ENCODE measurements at places on chromosomes 7 and 10. TPM values are rescaled to one million over a fixed set of nuclear protein-coding genes. Genes with fewer than 3 reads are reported as not detected.

The CALCR gene
- 1.2 TPM for total RNA-seq

The STAG3 gene
- 5.2 TPM for total RNA-seq

The BLNK gene
- total RNA-seq: not detected

The DHTKD1 gene
- 66.3 TPM for total RNA-seq

The FOXI2 gene
- 1.4 TPM for total RNA-seq

The NUTM2E gene
- total RNA-seq: 0.15 TPM

DNA sequence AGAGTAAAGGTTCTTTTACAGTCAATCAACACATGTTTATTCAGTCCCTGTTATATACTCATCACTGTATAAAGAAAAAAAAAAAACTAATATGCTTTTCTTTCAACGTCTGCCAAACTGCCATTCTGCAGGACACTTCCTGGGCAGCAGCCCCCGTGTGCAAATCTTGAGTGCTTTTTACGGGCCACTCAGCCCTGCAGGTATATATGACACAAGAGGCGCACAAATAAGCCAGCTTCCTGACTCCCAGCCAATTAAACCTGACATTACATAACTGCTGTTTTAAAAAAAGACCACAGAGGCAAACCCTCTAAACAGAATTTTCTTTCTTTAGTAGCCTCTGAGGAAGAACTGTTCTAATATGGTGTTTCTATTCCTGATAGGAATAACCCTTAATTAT, 263.0 kb upstream of the NEBL start:
- H3K27me3 ChIP-seq: no peaks in the 10 kb centered on the region
- peaks cover 30% of the 10 kb centered on the region for H3K4me1 ChIP-seq
- H3K27ac ChIP-seq: no peak overlapping the region
- peaks cover 27% of the 10 kb centered on the region for H3K36me3 ChIP-seq
- DNase-seq: no peak

DNA sequence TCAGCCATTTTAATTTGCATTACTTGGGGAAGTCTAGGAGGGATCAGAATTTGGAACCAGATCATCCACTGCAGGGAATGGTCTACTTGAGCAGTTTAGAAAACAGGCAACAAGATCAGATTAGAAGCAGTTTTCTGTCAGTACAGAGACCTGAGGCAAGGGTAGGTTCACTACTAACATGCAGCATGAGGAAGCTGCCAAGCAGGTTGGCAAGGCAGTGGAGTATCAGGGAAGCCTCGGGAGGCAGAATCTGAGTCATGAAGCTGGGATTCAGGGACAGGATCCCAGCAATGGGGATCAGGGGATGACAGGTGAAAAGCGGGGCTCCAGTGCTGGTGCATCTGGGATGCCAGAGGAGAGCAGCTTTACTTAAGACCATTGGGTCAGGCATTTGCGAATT, 28.1 kb downstream of the ENO4 start:
- no peak for DNase-seq
- H3K4me3 ChIP-seq: no peak overlapping the region
- H3K27me3 ChIP-seq: peaks cover 3% of the 10 kb centered on the region
- no peak overlapping the region for H3K27ac ChIP-seq

DNA sequence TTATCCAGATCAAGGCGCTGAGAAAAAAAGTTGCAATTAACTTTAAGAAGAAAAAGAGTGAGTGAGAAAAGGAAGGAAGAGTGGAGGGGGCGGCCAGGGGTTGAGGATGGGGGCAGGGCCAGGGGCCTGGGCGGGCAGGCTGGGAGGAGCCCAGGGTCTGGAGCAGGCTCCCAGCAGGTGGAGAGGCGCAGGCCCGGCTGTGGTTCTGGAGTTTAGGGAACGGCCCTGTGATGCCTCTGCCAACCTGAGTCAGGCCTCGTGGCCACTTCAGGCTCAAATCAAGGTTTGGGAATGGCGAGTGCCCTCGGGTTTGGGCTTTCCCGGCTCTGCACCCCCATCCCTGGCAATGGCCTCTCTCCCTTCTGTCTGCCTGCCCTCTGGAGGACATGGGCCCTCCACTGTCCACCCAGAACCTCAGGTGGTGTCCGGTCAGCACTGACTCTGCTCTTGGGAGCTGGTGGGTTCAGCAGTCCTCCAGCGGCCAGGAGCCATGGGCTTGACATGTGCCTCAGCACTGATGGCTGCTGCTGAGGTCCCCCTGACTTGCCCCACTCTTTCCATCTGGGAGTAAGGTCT, 41.0 kb upstream of the EMX2 start:
- H3K27me3 ChIP-seq: peaks cover 6% of the 10 kb centered on the region
- peaks cover 11% of the 10 kb centered on the region for H3K4me1 ChIP-seq
- no peak overlapping the region for H3K27ac ChIP-seq
- DNase-seq: no peak

DNA sequence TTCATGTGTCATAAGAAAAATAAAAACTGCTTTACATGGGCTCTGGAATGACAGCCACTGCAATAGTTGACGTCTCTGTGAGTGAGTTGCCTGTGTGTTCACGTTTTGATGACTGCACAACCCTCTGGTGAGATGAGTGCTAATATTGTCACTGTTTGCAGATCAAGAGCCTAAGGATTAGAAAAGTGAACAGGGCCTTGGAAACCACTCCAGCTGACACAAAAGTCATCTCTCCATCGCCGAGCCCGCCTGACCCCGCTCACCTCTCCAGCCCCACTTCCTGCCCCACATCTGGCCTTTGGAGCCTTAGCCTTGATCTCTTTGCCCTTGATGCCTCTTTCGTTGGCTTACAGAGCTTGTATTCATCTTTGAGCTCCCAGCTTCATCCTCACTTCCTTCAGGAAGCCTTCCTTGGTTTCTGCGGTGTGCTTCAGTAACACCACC, 351.7 kb downstream of the TCERG1L start:
- peaks cover 59% of the 10 kb centered on the region for H3K36me3 ChIP-seq
- no peak for DNase-seq
- no peak overlapping the region for H3K4me3 ChIP-seq
- peaks cover 5% of the 10 kb centered on the region for H3K27me3 ChIP-seq
- H3K27ac ChIP-seq: no peak overlapping the region
